ENCODE measurements at places on chromosomes 2 and 18.

DNA sequence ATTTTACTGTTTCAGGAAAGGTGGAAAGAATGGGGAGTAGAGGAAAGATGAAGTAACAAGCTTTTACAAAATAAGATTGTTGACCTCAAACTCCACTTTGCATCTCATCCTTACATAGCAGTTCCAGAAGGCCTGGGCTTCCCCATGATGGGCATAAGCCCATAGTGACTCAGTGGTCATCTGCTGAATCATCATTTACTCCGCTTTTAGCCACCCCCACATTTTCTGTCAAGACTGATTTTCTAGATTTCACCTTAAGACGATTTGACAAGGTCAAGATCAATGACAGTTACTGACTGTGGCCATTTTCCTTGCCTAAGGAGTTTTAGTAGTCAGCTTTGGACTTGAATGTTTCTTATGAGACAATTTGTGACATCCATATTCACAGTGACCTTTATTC, 49.4 kb downstream of the PLEKHM3 start:
- no peak for DNase-seq

DNA sequence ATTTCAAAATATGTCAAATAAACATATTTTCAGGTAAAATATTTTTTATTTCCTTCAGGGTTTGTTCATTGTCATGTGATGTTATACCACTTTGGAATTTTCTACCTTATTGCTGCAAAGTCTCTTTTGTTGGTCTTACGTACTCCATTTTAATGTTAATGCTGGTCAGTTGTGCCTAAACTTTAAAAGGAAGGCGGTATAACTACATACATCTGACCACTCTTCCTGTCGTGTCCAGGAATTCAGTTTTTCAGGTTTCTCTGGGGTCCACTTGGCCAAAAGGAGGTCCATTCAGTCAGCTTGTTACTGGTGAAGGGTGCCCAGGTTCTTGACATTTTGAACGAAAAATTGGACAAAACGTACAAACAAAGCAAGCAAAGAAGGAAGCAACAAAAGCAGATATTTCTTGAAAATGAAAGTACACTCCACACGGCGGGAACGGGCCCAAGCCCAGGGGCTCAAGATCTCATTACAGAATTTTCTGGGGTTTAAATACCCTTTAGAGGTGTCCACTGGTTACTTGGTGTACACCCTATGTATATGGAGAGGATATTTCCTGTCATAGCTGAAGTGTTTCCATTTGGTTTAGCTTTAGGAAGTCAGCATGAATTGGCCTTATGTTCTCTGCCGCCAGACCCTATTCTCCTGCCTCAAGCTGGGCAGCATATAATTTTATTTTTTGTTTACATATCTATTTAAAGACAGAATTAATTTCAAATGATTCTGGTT, 471.7 kb upstream of the CDH7 start:
- no peak for DNase-seq

GRCh38 chr2:219225350-219225749, 4.1 kb downstream of the ATG9A start:
- DNase-seq = no peak

DNA sequence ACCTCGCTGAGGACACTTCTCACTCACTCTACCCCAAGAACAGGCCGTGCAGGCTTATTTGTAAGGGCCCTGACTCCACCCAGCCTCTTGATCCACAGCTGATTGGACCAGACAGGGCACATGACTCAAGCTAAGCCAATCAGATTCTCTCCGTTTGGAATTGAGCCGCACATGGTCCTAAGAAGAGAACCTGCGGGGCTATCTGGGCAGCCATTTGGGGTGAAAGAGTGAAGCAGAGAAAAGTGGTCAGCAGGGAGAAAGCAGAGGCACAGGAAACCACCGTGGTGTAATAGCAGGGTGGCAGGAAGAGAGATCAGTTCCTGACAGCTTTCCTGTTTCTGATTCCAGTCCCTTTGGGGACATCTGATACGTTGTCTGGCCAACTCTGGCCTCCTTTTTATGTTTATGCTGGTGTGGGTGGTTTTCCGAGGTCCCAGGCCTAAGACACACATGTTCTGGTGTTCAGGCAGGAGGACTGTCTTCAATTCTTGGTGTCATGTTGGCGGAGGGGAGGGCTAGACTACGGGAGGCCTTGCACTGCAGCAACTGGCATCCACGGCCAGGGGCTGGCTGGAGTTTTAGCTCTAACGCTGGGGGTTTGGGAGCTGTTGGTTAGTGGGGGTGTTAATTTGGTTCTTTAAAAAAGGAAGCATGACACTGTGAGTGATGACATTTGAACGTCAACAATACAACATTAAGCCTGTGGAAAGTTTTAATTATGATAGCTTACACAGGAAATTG, 26.1 kb upstream of the SPTBN1 start:
- no peak for DNase-seq

- DNase-seq = no peak
These were observed 550.8 kb upstream of the ZNF804A start for GRCh38 chr2:184047536-184047935.

DNA sequence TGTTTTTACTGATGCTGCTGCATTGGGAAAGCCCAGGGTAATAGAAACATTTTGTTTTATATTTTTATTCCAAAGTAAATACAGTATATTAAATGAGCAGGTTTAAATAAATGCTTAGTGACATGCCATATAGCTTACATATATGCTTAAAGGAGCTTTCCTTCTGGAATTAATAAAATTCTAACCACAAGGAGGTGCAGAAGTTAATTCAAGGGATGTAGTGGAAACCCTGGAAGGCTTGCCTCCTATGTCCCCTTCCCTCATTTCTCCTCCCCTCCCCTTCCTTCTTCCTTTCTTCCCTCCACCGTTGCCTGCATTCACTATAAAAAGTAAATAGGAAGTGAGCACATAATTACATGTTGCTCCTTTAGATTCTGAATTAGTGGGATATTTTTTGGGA, 96.3 kb downstream of the UBE2E3 start:
- DNase-seq = no peak

DNA sequence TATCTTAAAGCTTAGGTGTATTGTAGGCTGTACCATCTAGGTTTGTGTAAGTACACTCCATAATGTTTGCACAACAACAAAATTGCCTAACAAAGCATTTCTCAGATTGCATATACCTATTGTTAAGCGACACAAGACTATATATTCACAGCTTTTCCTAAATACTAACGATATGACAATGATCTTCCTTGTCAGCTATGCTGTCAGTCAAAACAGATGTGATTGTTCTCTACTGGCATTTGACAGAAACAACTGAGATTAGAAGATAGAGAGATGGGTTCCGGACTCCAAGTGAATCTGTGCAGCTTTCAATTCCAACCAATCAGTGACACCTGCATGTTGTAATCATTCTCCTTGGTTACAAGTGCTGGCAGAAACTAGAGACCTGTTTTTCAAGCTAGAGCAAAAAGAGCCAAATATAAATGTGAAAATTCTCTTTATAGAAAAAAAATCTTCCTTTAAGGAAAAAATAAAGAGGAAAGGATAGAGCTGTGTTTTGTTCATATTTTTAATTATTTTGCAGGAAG, 1232.3 kb upstream of the SLC39A10 start:
- DNase-seq = no peak

DNA sequence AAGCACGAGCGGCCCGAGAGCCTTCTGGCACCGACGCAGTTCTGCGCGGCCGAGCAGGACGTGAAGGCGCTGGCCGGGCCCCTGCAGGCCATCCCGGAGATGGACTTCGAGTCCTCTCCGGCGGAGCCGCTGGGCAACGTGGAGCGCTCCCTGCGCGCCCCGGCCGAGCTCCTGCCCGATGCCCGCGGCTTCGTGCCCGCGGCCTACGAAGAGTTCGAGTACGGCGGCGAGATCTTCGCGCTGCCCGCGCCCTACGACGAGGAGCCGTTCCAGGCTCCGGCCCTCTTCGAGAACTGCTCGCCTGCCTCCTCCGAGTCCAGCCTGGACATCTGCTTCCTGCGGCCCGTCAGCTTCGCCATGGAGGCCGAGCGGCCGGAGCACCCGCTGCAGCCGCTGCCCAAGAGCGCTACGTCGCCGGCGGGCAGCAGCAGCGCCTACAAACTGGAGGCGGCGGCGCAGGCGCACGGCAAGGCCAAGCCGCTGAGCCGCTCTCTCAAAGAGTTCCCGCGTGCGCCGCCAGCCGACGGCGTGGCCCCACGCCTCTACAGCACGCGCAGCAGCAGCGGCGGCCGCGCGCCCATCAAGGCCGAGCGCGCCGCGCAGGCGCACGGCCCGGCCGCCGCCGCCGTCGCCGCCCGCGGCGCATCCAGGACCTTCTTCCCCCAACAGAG, 70.4 kb downstream of the ARHGEF33 start:
- no peak for DNase-seq

DNA sequence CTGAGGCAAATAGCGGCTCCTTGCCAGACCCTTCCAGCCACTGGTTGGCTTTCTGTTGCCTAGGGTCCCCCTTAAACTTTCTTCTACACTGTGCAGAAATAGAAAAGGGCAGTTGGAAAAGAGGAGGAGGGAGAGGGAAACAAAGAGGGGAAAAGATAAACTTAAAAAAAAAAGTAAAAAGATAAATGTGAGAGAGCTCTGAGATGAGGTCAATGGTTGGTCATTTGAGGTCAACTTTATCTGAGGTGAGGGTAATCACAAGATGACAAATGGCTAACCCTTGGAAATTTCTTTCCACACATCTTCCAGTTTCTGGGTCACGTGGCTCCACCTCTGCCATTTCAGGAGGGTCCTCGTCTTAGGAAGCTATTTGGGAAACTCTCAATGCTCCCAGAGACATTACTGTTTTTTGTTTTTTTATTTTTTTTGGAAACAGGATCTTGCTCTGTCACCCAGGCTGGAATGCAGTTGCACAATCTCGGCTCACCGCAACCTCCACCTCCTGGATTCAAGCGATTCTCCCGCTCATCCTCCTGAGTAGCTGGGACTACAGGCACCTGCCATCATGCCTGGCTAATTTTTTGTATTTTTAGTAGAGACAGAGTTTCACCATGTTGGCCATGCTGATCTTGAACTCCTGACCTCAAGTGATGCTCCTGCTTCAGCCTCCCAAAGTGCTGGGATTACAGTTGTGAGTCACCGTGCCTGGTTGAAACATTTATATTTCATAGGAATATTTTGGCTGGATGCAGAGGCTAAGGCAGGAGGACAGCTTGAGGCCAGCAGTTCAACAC, 199.9 kb downstream of the TGIF1 start:
- DNase-seq = no peak

DNA sequence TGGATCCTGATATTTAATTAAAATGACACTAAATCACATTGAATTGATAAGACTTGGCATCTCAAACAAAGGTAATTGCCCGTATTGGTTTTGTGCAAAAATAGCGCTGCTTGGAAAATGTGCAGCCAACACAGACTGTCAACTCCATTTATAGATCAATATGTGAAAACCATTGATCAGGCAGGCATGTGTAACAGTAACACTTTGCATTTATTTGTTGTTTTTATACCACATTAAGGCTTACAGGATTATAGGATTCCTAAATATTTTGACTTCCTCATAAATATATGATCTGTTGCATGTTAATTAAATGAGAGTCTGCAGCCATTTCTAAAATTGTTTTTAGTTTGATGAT, 30.2 kb downstream of the ARHGAP15 start:
- DNase-seq = no peak

All from activated naive CD4-positive, alpha-beta T cell (primary cell).